Activated T-cell treated with anti-CD3 and anti-CD28 coated beads, Interleukin-2, amount 50 U/mL, for 1 hour (primary cell): ENCODE measurements at places on chromosomes 16 and 17.

DNA sequence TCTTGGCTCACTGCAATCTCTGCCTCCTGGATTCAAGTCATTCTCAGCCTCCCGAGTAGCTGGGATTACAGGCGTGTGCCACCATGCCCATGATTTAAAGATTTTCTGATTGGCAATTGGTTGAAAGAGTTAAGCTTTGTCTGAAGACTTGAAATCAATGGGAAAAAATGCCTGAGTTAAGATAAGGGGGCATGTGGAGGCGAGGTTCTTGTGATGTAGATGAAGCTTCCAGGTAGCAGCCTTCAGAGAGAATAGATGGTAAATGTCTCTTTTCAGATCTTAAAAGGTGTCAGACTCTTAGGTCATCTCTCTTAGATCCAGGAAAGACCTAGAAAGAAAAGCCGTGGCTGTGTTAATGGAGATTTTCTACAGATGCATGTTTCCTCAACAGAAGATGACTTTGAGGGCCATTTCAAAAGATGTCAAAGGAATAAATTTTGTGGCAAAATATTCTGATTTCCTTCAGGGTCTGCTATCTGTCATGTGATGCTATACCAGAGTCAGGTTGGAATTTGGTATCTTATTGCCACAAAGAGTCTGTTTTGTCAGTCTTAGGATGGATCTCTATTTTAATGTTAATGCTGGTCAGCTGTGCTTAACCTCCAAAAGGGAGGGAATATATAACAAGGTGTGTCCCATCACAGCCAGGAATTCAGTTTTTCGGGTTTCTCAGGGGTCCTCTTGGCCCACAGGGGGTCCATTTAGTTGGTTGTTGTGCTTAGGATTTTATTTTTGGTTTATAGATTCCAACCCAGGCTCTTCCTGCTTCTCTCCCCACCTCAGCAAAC lies 58.3 kb upstream of the AKTIP start:
- DNase-seq = no peak

DNA sequence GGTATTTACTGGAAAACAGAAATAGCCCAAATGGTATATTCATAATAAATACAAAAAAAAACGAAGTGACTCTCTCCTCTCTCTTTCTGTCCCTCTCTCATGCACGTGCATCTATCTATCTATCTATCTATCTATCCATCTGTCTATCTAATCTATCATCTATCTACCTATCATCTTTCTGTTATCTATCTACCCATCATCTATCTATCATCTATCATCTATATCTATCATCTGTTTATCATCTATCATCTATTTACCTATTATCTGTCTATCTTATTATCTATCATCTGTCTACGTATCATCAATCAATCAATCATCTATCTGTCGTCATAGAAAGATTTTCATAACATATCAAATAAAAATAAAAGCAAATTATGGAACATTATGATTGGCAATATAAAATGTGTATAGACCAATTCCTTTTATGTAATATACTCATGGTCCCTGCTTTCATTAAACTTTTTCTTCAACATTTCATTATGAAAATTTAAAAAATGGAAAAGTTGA lies 126.7 kb upstream of the CACNG3 start:
- DNase-seq = no peak

DNA sequence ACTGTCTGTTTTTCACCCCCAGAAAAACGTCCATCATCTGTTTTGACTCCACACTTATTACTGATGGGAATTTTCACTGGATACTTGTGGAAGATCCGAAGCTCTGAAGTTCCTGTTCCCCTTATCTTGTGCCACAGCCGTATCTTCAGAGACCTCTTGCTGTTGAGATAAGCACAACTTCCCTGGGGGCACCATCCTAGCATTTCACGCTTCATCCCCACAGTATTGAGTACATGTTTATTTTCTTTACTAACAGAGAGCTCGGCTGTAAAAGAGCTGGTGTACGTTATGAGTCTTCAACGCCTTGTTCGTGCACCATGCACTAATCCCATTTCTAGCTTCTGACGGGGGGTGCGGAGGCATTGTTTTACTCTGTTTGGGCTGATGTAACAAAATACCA lies 813.6 kb upstream of the EEF2KMT start:
- DNase-seq = no peak

- DNase-seq = no peak
These were observed 2.2 kb downstream of the GRB7 start for GRCh38 chr17:39739885-39740356.

DNA sequence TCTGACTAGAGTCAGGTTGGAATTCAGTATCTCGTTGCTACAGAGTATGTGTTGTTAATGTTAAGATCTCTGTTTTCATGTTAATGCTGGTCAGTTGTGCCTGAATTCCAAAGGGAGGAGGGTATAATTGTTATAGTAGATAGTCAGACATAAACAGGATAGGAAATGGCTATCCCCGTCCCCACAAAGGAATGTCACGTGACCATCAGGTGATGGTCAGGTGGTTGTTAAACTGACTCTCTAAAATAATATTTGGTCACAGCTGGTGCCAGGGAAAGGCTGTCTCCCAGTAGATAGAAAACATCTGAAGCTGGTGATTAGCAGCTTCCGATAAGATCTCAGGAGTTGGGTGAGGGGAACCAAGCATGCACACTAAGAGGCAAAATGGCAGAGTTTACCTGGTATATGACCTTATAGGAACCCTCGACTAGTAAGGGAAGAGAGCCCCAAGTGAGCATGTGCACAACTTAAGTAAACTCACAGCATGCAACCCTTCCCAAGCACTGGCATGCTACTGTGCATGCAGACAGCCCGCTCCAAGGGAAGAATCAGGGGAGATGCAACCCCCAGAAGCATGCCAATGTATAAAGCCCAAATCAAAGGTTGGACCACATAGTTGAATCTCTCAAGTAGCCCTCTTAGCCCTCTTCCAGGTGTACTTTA lies 27.4 kb upstream of the SLC6A2 start:
- DNase-seq = no peak

GRCh38 chr17:7750321-7750821 lies 32.8 kb downstream of the DNAH2 start:
- no peak for DNase-seq
